ENCODE measurements at places on chromosomes 5 and 9.
A peak's percentile ranks its signal among the peaks of the same experiment; 100 is the strongest.

DNA sequence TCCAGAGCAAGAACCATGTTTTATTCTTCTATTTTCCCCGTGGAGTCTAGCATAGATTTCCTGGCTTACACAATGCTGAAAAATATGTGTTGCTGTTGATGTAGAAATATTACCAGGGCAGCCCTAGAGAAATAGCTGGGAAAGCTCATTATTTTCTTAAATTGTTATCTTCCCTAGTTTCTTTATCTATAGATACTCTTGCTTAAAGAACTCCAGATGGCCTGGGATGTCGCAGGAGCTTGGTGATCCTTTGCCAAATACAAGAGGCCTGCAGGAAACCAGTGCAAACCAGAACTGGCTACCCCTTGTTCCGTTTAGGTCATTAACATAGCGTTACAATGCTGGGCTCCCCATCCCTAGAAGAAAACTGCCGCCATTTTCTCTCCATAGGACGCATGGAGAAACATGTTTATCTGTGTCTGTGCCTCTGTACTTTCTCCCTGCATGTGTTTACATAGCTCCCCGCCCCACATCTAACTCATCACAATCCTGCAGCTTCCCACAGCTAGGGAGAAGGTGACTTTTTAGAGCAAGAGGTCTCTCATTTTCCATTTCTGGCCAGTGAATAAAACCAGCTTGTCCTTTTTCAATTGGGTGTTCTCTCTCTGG is 6.4 kb downstream of the PRLR start:
- peak; percentile 77 for DNase-seq

- no peak for DNase-seq
Observed at GRCh38 chr9:135273008-135273407, 185.5 kb downstream of the OLFM1 start.

DNA sequence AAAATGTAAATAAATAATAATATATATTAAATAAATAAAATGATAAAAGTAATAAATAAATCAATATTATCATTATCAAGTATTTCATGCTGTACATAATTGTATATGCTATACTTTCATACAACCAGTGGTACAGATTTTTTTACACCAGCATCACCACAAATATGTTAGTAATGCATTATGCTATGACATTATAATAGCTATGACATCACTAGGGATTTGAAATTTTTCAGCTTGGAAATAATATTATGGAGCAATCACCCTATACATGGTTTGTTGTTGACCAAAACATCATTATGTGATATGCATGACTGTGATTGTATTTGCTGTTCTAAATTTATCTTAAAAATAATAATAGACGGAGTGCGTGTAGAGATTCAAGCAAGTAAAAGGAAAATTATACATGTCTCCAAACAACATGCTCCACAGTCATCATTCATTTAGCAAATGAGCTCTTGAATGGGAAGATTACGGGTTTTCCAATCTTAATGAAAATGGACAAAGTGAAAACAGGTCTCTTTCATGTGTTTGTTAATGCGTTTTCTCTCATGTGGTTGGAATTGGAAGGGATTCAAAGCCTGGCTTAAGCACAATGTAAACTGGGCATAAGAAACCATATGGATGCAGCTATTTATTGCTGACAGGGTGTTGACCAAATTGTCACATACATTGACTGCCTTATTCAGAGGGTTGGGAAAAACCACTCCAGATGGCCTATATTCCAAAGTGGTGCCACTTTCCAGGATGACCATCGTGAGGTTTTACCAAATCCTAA is 643.0 kb upstream of the RGMB start:
- peak; percentile 7 for DNase-seq

DNA sequence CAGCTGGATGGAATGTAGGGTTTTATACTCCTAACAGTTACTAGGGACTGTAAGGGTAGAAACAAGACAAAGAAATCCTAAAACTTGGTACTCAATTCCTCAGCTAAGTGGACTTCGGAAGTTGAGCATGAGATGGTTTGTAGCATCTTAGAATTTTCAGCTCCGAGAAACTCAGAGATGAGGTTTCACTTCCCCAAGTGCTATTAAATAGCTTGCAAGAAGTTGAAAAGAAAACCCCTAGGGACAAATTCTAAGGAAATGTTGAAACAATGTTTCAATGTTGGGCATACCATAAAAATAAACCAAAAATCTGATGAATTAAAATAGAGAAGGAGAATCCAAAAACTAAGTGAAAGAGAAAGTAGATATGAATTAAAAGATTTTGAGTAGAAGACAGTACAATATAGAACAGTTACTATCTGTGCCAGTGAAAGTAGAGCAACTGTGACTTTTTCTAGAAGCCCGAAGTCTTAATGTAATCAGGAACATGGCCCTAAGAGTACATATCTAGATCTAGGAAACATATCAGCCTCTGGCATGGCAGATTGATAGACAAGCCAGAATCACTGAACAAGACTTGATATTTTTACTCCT is 308.6 kb upstream of the RGMB start:
- DNase-seq, result no peak

- peak; percentile 76 for DNase-seq
Observed at GRCh38 chr9:16794871-16795639, 75.4 kb downstream of the BNC2 start.

- DNase-seq, result no peak
Observed at GRCh38 chr9:92711844-92712243, 41.9 kb upstream of the IPPK start.

- DNase-seq, result no peak
Observed at GRCh38 chr9:32371279-32371678, 13.2 kb upstream of the ACO1 start.

DNA sequence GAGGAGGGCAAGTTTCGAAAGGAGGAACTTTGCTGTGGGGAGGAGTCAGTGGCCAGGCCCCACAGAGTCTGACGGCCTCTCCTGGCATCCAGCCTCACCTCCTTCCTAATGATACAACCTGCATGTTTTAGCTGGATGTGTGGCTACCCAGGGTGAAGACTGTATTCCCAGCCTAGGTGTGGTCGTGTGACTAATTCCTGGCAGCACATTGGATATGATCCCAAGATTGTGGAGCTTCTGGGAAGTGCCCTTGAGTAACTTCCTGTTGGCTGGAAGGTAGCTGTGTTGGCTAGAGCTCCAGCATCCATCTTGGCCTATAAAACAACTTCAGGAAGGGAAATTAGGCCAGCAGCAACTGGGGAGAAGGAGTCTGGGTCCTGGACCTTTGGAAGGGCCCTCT is 19.0 kb upstream of the LPCAT1 start:
- DNase-seq, result peak; percentile 72

- no peak for DNase-seq
Observed at GRCh38 chr5:40685976-40686486, 6.3 kb downstream of the PTGER4 start.

DNA sequence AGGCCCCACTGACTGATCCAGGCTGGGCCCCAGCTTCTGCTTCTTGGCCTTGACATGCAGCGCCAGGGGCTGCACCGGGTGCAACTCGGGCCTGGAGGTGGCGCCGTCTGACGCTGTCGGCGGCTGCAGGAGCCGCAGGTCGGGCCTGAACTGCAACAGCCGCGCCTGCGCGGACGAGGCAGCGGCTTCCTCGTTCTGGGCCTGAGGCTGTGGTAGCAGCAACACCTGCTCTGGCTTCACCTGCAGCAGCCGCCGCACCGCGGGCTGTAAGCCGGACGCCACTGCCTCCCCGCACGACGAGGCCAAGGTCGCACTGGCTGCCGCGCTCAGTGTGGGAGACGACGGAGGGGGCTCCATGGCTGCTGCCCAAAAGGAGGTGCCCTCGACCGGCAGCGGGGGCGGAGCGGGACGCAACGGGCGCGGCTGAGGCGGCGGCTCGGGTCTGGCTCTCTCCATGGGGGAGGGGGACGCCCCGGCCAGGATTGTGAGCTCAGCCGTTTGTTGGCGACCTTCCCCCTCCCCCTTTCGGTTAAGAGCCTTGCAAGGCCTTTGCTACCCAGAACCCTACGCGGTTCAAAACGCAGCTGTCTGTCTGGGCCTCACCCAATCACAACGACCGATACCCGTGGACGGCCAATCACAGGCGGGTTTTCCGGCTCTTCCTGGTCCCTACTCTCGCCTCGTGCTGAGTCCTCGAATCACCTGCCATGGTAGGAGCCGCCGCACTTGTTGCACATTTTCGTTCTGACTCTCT is 438 bp downstream of the SOX30 start:
- peak; percentile 64 for DNase-seq

DNA sequence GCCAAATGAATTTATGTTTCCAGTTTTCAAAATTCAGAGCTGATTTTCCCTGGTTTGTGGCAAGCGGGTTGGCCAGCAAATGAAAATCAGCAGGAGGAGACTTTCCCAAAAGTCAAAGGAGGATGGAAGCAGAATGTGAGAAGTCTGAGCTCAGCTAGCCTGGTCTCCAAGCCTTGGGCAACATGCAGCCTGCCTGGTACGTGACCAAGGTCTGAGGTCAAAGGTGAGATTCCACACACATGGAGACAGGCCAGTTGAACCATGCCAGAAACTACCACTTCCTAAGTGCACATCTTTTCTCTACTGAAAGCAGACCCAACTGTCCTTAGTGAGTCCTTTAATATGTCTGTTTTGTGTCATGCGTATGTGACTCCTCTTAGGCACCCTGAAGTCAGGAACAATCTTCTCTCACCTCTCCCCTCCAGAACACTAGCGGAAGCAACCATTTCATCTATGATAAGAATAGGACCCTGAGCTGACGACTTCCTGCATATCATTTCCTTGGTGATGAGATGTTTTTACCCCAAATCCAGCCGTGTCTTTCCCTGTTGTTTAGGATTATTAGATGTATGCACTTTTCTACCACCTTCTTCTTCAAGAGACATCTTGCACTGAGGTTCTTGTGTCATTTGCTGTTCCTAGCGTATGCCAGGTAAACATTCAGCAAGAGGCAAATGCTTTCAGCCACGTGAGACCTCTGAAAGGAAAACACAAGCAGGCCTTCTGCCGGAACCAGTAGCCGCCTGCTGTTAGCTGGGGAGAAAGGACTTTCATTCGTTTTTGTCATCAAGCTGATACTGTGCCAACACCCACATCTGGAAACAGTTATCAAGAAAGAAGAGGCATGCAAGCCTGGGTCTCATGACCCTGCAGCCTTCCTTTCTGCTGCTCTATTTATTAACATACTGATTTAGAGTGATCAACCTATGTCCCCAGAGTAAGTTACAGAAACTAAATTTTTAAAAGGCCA is 9.7 kb upstream of the TGFBI start:
- DNase-seq, result peak; percentile 91

DNA sequence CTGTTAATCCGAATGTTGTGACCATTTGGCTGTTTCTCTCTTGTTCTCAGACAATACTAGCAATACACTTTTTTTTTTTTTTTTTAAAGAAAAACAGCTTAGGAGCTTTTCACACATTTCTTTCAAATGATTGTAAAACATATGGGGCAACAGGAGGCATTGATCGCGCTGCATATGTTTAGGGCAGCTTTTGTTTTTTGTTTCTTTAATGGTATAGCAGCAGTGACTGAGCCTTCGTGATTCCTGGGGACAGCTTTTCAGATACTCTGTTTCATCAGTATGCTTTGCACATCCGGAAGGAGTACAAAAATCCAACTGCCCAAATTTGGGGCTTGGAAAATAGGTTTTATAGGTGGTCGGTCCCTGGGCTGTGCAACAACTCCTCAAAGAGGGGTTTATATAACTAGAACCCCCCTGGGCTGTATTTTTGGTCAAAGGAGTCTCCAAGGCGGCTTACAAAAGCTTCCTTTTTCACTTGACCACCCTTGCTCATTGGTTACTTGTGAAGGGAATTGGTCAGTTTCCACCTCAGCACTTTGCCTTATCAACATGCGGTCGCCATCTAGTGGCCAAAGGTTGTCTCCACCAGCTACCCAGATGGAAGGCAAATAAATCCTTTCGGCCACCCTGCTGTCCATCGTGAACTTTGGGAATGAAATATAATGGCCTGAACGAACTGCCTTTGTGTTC is 91.8 kb downstream of the PDE6A start:
- peak; percentile 76 for DNase-seq

DNA sequence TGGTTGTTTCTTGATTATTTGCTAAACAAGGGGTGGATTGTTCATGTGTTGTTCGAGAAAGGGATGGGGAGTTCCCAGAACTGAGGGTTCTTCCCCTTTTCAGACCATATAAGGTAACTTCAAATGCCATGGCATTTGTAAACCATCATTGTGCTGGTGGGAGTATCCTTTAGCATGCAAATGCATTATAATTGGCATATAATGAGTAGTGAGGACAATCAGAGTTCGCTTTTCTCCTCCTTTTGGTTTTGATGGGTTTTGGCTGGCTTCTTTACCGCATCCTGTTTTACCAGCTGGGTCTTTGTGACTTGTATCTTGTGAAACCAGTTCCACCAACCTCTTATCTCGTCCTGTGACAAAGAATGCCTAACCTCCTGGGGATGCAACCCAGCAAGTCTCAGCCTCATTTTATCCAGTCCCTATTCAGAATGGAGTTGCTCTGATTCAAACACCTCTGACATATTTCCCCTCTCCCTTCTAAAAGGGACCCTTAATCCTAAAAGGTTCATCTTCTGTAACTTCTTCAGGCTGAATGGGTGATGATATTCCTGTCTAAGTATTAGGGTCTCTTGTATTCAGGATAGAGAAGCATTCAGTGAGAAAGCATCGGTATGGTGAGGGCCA is 8.7 kb upstream of the FBN2 start:
- no peak for DNase-seq

- DNase-seq, result no peak
Observed at GRCh38 chr9:135479469-135480052, at the start of gene PPP1R26. PPP1R26 (plus strand) TSS chr9:135479782; CDS start chr9:135484511, 4,729 bp downstream.

- DNase-seq, result peak; percentile 9
Observed at GRCh38 chr9:82332774-82333152, 344.2 kb downstream of the SPATA31D1 start.

DNA sequence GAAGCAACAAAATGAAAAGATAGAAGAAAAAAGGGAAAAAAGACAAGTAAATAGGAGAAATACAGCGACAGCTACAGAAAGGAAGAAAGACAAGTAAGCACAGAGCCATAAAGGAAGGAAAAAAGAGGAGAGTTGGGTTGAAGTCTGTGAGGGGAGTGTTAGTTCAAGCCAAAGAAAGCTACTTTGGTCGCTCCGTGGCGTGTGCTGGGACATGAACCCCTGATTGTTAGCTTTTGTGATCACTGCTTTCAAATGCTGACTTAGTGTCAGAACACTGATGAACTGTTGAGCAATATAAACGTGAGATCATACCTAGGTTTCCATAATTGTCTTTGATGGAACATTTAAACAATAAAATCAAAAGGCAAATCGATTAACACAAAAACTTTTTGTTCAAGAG is 370.1 kb downstream of the TMEM161B start:
- no peak for DNase-seq

DNA sequence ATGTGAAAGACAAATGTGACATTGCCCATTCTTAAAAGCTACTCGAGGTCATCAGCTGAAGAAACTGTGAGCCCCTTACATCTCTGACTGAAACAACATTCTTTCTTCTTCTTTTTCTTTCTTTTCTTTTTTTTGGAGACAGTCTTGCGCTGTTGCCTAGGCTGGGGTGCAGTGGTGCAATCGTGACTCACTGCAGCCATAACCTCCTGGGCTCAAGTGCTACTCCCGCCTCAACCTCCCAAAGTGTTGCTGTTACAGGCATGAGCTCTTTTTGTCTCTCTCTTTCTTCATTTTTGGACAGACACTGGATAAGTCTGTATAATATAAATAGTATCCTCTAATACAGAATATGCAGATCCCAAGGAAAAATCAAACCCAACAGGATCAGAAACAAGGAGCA is 263.7 kb upstream of the KLF9 start:
- peak; percentile 8 for DNase-seq
